NCI-H1092 treated with DMSO at 0.1 percent for 48 hours (cell line): ENCODE measurements at places on chromosomes 1 and 21.

DNA sequence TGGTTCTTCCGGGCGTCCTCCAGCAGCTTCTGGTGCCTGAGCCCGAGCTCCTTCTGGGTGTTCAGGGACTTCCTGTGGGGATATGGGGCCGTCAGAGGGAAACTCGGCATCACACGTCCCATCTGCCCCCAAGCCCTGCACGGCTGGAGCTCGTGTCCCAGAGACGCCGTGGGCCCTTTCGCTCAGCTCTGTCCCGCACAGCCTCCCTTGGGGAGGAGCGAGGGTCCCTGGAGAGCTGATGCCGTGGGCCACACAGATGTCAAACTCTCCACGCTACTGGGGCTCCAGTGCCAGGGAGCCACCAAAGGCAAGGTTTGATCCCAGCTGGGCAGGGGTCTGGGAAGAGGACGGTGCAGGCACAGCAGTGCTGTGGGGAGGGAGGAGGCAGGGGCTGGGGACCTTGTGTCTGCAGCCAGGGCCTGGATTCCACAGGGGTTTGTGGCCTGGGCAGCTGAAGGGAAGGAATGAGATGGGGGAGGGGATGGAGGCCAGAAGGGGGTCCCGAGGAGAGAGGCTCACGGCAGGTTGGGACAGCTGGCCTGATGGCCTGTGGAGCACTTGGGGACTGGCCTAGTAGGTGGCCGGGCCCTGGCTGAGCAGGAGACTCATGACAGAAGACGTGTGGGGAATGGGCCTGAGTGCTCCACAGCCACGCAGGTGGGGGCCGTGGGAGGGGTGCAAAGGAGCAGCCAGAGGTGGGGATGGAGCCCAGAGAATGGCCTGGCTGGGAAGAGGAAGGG lies 30.4 kb downstream of the CFAP74 start:
- DNase-seq = no peak

GRCh38 chr1:1435106-1435903 lies at the start of gene VWA1:
Gene VWA1 (plus strand): TSS chr1:1435690. CDS start chr1:1435749, 59 bp downstream.
- no peak for DNase-seq

DNA sequence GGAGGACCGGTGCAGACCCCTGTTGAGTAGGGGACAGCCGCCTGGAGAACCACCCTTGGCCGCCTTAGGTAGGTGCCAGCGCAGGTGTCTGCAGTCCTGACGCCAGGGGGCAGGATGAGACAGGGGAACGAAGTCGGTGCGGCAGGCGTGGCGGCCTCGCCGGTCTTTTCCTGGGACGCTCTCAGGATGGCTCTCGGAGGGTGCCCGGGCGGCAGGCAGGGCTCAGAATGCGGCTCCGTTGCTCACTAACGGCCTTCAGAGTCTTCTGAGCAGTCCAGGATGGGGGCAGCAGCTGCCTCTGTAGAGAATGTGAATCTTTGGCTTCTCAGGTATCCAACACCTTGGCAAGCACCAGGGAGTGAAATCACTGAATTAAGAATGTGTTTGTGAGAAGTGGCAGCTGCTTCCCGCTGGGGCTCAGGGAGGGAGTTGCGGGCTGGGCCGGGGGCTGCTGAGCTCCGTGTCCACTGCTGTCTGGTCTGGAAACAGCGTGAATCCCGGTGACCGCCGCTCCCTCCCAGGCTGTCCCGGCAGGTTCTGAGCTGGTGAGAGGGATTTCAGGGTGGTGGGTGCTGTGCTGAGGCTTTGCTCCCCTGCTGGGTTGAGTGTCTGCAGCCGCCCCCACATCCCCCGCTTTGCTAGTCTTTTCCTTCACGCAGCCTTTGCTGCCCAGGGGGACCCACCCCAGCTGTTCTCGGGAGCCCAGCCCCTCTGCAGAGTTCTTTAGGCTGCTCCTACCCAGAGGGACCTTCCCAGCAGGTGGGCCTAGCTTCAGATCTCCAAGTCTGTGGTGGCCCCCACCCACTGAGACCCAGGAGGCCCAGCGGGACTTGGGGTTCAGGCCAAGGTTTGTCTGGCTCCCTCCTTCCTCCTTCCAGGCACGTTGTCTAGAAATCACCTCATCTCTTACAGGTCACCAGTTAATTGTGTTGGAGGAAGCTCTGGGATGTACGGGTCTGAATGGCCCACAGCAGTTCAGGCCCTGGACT lies 11.1 kb upstream of the C1orf174 start:
- no peak for DNase-seq

DNA sequence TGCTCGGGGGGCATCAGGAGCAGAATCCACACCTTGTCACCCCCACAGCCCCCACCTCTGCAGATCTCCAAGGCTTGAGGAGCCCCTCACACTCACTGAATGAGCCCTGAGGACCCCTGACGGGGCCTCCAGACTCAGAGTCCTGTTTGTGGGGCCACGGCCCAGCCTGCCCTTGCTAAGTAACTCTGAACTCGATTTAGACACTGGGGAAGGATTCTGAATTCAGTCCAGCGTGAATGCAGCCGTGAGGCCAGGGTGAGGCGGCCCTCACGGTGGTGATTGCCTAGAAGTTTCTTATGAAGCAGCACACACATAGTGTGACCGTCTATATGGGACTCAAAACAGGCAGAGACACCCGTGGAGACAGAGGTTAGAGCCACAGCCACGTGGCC lies 58.9 kb upstream of the ADARB1 start:
- DNase-seq = no peak

DNA sequence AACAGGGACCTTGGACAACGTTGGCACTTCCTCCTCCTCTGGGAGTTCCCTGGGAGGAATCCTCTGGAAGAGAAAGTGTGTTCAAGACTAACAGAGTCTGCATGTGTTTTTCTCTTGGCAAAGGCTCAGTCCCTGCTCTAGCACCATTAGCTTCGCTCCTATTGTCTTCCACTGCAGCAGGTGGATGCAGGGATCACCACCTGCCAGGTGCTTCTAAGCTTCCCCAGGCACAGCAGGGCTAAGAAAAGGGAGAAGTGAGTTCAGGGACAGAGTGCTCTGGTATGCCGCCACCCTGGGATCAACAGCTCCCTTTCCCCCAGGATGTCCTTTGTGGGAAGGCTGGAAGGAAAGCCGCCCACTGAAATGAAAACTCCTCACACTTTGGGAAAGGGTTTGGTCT lies 43.9 kb upstream of the IL20 start:
- no peak for DNase-seq

GRCh38 chr1:36343651-36344394 lies 20.4 kb upstream of the EVA1B start:
- no peak for DNase-seq

GRCh38 chr1:109225711-109226445 lies 12.2 kb downstream of the SARS1 start:
- DNase-seq = no peak

DNA sequence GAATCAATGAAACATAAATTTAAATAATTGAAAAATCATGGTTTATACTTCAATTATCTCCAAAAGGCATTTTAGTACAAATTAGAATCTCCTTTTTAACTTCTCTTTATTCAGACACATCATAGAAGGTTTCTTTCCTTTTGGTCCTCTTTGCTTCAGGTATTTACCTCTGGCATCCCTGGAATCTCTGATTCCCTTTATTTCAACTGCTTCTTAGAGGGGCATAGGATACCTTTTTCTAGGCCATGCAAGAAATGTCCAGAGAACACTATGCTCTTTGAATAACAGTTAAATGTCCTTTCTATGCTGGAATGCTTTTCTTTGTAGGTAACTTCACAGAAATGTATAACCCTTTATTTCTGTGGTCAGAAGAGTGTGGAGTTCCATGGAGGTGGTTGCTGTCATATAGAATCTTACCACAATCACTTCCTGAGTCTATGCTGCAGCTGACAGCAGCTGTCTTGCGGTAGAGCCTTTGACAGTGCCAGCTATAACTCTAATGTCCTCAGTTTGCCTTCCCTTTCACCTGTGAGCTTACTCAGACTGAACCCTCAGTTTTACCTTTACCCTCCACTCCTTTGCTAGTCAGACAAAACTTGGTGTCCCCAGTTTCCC lies 8.6 kb downstream of the LAMC2 start:
- DNase-seq = no peak

GRCh38 chr1:192697771-192698170 lies 61.8 kb downstream of the RGS13 start:
- DNase-seq = no peak

- peak; percentile 38 for DNase-seq
These were observed 198.3 kb downstream of the DUSP10 start for GRCh38 chr1:221543529-221544120.

- DNase-seq = no peak
These were observed 502.0 kb downstream of the SMYD3 start for GRCh38 chr1:246005067-246005466.

GRCh38 chr1:213162862-213163261 lies 111.8 kb downstream of the RPS6KC1 start:
- DNase-seq = no peak

DNA sequence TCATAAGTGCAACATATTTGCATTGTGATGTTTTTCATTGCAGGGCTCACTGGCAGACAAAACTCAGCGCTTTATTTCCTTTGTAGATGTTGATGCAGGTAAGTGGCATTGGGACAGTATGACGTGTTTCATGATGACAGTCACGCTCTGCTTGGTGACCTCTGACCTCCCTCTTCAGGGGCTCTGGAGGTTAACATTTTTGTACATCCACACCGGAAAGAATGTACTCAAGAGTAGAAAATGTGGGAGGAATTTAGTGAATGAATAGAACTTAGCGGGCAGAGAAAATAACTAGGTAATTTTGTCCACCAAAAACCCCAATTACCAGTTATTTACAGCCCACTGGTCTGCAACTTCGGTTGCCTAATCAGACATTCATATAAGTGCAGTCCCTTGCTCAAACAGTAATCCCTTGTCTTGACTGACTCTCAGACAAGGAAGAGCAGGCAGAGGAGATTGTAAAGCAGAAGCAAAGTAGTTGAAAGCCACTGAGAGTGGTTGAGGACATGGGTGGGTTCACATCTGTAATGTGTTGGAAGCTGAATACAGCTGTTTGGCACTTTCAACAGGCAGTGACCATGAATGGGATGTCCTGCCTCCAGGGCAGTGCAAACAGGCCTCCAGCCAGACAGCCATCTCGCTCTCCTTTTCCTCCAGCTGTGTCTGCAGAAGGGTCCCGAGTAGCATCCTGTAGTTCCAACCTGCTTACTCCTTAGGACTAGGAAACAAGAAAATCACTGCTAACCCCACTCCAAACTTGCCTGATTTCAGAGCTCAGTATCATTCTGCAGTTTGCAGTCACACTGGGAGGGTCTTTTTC lies 188.9 kb downstream of the NRIP1 start:
- no peak for DNase-seq

DNA sequence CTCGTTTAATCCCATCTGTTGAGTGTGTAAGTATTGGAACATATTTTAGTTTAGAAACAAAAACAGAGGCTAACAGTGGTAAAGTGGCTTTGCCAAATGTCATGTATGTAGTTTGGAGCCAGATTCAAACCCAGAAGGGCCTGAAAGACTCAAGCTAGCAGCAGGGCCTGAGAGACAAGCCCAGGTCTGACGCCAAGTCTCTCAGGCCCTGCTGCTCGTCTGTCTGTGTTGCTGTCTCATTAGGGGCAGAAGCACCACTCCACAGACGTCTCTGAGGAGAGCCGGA lies 8.3 kb downstream of the CITED4 start:
- no peak for DNase-seq

DNA sequence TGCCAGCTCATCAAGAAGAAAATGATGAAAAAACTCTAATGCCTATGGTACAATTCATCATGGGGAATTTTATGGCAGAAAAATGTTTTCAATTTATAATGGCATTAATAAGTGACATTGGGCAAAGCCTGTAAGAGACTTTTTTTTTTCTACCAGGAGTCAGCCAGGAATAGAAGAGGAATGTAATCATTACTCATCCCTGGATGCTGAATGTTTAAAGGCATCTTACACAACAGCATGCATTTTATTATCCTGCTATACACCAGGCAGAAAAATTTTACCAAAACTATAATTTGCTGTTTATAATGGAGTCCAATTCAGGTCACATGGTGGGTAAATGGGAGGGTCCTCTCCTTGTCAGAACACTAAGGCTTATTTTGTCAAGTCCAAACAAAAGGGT lies 189.9 kb upstream of the BEND5 start:
- no peak for DNase-seq

DNA sequence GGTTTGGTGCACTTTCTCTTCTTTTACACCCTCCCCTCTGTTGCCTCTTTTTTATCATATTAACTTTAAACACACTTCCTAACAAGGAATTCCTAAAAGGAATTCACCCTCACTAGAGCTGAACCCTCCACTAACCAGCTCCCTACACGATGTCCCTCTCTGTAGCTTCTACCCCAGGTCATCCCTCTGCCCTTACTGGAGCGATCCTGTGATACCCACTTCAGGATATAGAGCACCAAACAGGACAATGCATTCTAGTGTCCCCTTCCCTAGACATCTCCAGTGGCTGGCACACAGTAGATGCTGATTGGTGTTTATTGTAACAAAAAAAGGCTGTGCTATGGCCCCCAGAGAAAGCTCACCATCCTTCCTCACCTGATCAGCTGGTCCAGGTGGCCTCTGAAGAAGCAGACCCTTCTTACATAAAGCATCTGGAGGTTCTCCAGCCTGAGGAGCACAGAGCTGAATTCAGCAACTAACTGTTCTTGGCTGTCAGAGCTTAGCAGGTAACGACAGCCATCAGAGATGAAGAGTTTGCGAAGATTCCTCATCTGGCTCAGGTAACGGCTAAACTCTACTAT lies 1.4 kb downstream of the PRAMEF18 start:
- DNase-seq = no peak

DNA sequence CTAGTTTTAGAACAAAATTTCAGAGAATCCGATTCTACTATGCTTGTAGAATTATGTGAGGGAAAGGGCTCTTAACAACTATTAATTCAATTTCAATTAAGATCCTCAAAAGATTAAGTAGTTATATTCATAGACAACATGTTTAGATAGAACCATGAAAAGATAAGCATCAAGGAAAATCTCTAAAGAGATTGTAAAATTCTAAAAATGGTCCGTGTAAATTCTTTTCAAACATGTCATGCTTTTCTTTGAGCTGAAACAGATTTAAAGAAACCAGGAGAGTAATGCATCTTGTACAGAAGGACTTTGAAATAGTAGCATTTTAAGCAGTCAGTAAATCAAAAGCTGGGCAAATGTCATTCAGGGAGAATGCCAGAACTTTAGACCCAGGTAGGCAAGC lies 1080.6 kb upstream of the B3GALT2 start:
- DNase-seq = no peak

GRCh38 chr1:14969006-14969405 lies 184.5 kb upstream of the TMEM51 start:
- DNase-seq = no peak

DNA sequence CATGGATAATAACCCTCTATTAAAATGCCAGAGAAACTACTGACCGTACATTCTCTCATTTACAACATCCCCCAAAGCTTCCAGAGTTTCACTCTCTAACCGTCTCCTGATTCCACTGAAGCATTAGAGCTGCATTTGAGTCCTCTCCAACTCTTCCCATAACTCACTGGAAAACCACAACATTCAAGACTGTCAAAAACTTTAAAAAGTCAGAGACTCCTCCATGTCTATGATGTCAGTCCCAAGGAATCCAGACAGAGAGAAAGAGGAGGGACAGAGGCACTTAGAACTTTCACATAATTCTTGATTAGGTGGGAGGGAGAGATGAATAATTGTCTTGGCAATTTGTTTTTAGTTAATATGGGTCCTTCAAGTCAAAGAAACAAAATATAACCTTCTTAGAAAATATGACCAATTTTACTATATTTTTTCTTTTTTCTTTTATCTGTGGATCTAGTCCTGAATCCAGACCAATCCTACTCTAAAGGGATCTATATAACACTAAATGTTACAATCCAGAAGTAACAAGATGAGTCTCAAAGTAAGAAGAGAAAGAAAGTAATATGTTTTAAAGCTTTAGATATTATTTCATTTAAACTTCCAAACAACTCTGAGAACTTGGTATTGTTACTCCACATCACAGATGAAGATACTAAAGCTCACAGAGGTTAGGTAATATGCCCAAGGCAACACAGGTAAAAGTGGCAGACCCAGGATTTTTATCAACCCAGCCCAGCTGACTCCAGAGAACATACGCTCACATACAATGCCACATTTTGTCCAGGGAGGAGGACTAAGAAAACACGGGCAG lies 23.8 kb downstream of the OTUD7B start:
- no peak for DNase-seq
